ENCODE measurements at places on chromosomes 3 and 15.

DNA sequence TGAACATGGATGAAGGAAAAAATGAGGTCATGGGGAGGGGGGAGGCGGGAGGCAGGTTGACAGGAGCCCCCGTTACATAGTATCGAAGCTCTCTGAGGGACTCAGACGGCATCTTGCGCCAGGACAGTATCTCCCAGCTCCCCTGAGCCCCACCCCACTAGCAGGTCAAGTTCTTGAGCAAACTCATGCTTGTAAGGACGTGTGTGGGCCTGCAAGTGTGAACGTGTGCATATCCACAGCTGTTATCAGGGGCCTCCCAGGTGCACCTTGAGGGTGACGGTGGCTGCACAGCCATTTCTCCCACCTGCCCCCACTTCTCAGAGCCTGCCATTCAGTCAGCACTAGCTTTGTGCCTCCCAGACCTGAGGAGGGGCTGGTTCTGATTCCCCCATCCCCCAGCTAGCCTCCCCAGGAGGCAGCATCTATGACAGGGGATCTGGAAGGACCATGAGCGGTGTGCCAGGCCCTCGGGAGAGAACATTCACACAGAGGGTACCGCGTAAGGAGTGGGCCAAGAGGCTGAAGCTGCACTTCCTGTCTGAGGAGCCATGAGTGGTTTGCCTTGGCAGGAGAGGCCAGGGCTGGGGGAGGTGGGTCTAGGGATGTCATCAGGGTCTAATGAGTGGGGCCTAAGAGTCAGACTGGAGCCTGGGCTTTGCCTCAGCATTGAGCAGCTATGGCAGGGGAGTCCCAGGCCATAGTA is 2.9 kb downstream of the SEMA3F start:
- DNase-seq, result no peak

DNA sequence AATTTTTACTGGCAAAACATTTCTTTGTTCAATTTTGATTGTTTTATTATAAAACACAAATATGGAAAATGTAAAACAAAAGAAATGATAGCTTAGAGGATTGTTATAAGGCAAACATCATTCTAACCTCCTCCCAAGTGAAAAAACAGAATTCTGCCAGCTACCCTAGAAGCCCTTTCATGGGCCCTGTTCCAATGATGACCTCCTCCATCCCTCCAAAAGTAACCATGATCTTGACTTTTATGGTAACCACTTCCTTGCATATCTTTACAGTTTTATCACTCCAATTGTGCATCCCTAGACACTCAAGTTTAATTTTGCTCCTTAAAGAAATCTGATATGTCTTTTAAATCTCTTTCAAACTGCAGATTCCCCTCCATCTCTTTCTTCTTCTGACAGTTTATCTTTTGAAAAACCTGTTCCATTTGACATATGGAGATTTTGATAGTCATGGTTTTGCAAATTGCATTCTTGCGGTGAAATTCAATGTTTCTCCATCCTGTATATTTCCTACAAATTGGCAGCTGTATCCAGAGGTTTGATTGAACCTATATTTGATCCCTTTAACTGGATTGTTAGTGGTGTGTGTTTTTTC is 27.0 kb upstream of the TNFAIP8L3 start:
- no peak for DNase-seq

DNA sequence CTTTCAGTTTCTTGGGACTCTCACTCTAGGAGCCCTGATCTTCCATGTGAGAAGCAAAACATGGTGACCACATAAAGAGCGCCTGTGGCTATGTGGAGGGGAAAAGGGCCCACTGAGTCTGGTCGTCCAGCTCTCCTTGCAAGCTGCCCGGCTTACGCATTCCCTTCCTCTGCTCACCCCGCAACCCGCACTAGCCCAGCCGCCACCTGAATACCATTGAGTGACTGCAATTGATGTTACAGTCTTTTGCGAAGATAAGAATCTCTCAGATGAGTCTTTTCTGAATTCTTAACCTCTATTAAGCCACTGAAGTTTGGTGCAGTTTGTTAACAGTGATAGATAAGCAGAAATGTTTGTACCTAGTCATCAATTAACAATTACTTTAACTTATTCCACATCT is 589.0 kb upstream of the DPPA4 start:
- DNase-seq, result no peak

DNA sequence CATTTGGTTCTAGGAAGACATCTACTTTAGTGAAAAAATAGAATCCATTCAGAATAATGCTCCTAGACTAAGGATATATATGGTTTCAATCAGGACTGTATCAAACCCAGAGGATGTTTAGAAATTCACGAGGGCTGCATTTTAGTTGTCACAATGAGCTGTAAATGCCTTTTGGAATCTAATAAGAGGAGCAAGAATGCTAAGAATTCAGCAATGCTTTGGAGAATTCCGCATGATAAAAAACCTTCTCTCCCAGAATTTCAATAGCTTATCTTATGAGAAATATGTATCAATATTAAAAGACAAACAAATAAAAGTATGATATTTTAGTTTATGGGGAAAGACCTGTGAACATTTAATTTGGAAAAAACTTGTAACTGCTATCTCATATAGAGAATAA is 885.1 kb downstream of the ZPLD1 start:
- DNase-seq, result no peak

GRCh38 chr3:98817547-98818041 is 54.5 kb downstream of the ST3GAL6 start:
- no peak for DNase-seq
